ENCODE measurements at places on chromosomes 6 and 20.

- no peak for DNase-seq
These were observed 213.0 kb upstream of the CITED2 start for GRCh38 chr6:139587469-139587868.

DNA sequence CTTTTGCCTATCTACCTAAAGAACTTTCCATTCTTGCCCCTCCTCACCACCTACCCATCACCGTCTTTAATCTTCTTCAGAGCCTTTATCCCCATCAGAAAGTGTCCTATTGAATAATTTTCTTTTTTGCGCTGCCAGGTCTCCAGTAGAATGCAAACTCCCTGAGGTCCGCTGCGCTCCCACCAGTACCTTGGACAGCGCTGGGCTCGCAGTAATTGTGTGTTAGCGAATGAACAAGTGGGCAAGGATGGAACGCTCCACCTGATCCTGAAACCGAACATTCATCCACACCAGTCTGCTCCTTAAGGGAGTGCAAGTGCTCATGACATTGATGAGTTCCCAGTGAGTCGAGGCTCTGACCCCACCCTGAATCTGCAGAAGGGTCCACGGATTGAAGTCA is 391.2 kb downstream of the CDH26 start:
- no peak for DNase-seq

DNA sequence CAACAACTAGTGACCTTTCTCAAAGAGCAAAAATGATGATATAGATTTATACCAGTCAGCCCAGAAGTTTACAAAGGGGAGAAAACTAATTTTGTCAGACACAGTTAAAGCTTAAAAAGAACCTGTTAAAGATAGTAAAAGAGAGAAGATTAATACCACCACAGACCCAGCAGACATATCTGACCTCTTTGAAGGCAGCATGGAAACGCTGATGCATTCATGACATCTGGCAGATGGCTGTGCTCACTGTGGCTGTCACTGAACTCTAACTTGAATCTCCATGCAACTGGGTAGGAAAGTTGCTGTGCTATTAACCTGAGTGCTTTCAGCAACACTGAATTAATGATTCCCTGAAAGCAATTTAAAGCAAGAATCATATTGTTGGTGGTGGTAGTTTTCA is 159.8 kb upstream of the PRDM1 start:
- no peak for DNase-seq

GRCh38 chr6:125363039-125363823 is 61.5 kb upstream of the HDDC2 start:
- peak; percentile 20 for DNase-seq

DNA sequence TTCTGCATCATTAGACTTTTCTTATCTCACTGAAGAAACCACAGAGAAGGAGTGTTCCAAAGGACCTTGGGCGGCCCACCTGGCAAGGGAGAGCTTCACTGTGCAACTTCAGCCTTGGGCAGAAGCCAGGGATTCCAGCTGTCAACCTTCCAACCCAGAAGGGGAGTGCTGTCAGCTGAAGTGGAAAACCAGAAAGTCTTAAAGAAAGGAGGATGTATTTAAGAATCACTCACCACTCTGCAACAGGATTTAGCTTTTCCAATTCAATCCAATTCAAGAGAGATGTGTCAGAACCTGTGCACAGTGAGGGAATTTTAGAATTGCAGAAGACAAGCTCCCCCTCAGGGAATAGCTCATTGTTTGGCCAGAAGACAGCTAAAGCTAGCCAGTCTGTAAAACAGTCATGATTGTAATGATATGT is 553.7 kb downstream of the CD83 start:
- DNase-seq: no peak

GRCh38 chr6:5443491-5443890 is 182.2 kb downstream of the FARS2 start:
- DNase-seq: no peak

DNA sequence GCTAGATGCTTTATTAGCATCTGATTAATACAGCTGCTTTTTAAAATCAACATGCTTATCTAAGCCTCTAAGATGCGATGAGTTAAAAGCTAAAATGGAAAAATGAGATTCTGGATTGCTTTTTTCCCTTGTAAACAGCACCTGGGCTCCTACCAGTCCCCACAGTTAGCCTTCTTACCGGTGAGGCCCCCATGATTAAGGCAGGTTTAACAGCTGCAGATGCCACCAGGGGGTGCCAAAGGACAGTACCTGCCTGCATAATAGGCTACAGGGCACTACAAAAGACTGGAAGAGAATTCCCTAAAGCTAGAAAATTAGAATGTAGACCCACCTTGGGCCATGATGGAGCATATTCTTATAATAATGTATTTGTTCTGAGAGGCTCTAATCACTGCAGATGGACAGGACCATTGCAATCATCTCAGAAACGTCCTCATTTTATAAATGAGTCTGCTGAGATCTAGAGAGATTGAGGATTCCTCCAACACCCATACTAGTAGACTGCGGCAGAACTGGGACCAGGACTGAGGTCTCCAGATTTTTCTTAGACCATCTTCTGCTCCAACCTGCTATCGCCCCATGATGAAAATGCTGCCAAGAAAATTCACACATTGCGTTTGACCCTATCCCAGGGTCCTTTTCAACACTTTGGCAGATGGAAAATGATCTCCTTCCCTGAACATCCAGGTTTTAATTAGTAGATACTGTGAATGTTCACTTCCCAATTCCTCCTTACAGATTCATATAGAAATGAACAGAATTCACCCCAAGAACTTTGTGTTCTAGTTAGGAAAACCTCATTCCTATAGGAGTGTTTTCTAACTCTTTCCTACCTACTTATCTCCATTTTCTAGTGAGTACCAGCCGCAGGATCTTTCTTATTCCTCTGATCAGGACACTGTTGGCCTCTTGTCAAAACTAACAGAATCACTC is 148.8 kb downstream of the RPS12 start:
- peak; percentile 54 for DNase-seq

- DNase-seq: no peak
These were observed 39.6 kb downstream of the LAMA4 start for GRCh38 chr6:112214739-112215269.

- no peak for DNase-seq
These were observed 30.8 kb downstream of the SIM1 start for GRCh38 chr6:100433726-100434435.

GRCh38 chr6:167137081-167137480 is 14.2 kb downstream of the CCR6 start:
- DNase-seq: no peak

DNA sequence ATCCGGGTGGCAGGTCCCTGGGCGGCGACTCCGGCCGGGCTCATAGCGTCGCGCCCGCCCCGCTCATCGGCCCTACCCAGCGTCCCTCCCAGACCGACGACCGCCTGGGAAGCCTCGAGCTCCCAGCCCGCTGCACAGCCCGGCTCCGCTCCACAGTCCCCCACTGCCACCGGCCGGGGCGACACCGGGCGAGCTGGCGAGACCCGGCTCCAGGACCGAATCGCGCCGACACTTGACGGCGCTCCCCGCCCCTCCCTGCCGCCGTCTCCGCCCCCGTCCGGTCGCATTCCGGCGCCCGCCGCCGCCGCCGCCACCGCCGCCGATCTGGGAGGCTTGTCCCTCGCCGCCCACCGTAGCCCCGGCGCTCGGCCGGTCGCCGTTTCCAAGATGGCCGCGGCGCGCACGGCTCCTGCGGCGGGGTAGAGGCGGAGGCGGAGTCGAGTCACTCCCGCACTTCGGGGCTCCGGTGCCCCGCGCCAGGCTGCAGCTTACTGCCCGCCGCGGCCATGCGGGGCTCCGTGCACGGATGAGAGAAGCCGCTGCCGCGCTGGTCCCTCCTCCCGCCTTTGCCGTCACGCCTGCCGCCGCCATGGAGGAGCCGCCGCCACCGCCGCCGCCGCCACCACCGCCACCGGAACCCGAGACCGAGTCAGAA is at the start of gene MAP3K4:
TSS of gene MAP3K4 (plus strand) at position 364 of the 655 bp plus-strand sequence. CDS start at position 527, 163 bp downstream.
- DNase-seq: peak; percentile 37

DNA sequence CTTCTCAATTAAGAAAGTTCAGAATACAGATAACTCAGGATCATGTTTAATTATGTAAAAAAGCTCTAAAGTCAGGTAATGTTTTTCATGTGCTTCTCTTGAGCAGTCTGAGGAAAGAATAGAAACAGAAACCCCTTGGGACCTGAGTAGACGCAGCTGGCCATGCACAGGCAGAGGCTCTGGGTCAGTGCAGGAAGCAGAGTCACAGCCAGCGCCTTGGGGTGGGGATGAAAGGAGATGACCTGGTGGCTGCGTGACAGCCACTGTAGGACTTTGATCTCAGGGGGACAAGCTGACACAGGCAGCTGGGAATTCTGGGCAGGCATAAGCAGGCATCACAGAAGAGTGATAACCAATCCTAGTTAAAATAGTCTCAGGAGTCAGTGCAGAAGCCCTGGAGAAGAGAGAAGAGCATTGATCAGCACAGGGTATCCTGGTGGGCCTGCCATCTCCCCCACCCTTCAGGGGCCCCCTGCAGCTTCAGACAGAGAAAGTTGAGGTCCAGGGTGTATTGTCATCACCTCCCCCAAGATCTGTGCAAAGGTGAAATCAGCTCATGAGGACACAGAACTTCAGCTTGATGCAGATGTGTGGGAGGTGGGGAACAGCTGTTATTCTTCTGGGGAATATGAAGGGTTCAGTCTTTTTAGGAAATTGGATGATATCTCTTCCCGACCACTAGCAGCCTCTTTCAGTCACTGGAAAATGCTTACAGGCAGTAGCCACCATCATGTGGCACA is 6.4 kb downstream of the HLA-DQB1 start:
- no peak for DNase-seq
